ENCODE measurements at places on chromosomes 12 and 14.

DNA sequence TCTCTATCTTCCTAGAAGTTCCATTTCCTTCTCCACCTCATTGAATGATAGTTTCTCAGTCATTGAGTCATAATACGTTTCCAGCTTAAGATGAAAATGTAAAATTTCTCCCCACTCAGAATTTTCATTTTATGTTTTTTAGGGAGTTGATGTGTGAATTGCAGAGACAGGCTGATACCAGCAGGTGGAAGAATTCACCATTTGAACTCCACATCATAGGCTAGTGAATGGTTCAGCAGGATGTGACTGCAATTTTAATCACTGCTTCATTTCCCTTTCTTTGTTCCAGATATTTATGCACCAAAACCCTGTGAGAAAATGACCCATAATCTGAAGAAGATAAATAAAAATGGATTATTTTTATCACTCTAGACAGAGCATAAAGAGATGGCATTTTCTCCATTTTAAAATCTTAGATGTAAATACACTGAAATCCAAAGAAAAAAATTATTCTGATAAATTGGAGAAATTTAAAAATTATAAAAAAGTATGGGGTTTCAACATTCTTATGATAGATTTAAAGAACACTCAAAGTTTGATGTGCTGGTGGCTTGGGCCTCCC, 10.6 kb upstream of the PYGL start:
- DNase-seq: no peak

DNA sequence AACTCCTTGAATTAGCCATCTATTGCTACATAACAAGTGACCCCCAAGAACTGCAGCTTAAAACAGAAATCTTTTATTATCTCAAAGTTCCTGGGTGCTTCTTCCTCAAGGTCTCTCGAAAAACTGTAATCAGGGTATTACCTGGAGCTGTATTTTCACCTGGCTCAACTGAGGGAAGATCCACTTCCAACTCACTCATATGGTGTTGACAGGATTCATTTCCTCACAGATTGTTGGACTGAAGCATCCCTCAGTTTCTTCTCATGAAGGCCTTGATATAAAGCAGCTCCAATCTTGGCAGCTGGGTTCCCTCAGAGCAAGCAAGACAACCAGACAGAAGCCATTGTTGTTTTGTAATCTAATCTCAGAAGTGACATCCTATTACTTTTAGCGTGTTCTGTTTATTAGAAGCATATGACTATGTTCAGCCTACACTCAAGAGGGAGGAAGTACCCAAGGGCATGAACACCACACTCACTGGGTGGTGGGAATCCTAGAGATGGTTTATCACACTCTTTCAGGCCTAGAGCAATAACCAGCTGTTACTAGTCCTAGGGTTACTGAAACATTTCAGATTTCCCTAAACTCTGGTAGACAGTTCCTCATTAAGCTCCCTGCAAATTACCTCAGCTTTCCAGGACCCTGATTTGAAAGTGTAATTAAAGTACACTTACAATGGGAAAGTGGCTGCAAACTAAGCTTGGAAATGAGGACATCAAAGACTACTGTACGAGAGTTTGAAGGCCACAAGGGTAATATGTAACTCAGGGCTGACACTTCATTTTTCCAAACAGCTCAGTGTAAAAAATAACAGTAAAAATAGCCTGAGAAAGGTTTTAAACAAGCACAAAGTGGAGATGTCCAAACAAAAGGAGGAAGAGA, 222.2 kb downstream of the SEC23A start:
- DNase-seq: no peak

DNA sequence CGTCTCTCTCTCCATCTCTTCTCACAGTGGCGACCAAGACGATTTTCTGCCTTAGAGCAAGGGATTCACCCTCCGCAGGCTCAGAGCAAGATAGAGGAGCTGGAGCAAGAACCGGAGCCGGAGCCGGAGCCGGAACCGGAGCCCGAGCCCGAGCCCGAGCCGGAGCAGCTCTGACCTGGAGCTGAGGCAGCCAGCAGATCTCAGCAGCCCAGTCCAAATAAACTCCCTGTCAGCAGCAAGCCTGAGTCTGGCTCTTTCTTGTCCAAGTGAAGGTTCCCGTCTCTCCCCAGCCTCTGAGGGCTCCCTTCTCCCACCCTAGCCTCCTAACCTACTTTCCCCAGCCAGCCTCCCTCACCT, 5.9 kb downstream of the LAG3 start:
- DNase-seq: no peak

DNA sequence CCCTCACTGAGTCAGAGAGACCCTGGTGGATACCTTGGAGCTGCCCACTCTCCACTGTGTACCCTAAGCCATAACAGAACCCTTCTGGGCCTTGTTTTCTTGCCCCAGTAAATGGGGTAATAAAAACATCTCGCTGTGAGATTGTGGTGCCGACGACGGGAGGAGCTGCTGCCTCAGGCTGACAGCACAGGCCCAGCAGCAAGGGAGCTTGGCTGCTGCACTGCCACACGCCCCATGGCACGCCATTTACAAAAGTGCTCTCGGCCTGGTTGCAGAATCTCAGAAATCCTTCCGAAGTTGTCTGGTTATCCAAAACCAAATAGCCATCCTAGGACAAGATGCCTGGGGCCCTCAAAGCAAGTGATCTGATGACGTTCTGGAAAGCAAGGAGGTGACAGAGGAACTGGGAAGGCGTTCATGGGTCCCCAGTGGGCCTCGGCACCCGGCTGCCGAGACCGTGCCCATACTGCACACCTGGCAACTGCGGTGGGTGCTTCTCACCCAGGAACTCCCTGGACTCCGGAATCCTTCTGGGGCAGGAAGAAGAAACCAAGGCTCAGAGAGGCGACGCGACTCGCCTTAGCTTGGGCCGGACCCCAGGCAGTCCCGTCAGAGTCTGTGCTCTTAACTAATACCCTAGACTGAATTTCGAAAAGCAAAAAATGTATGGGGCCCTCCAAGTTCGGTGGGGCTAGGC, 26.7 kb downstream of the CHGA start:
- DNase-seq: no peak

DNA sequence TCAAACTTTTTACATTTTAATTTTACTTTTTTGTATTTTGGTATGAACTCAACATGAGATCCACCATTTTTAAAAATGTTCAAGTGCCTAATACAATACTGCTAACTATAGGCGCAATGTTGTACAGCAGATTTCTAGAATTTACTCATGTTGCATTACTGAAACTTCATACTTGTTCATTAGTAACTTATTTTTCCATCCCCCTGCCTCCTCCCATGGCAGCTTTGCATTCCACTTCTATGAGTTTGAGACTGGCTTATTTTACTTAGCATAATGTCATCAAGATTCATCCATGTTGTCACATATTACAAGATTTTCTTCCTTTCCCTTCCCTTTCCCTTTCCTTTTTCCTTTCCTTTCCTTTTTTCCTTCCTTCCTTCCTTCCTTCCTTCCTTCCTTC, 825.9 kb downstream of the SLC16A7 start:
- DNase-seq: no peak

GRCh38 chr14:97218274-97218673, 421.1 kb downstream of the VRK1 start:
- no peak for DNase-seq

Measured in vagina (tissue), 2 donors.